ENCODE measurements at places on chromosomes 5 and 9.

DNA sequence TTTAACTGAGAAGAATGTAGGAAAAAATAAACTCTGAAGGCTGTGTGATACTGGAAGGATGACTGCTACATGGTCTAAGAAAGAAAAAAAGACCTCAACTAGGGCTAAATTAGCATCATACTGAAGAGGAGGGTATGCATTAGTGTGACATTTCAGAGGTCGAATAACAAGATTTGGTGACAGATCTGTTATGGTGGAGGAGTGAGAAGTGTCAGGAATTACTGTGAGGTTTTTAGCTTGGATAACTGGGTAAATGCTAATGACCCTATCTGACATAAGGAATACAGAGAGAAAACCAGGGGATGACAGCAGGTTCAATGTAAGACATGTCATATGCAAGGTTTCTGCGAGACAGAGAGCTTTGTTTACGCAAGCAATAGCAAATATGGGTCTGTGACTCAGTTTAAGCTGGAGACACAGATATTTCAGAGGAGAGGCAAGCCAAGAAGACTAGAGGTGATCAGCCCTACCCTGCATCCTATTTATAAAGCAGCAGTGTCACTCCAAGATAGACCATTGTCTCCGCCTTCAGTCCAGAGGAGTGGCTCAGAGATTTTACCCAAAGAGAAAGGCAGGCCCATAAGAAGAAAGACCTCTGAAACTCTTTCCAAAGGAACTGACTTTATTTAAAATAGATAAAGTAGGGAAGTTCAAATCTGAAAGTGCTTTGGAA is 44.3 kb downstream of the FBN2 start:
- no peak for DNase-seq

DNA sequence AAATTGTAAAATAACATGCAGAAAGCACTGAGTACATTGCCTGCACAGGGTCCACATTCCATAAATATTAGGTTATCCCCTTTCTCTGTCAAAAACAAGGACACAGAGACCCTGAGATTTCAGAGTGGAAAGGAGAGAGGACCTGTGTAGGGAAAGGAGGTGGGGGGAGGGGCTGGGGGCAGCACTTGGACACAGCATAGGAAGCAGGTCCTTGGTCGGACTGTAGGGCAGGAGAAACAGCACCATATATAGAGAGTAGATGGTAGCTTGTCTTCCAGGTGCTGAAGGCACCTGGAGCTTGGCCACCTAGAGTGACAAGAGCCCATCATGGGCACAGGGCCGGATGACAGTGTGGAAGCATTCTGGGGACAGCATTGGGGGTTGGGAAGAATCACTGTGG is 2.4 kb downstream of the TPM2 start:
- no peak for DNase-seq

DNA sequence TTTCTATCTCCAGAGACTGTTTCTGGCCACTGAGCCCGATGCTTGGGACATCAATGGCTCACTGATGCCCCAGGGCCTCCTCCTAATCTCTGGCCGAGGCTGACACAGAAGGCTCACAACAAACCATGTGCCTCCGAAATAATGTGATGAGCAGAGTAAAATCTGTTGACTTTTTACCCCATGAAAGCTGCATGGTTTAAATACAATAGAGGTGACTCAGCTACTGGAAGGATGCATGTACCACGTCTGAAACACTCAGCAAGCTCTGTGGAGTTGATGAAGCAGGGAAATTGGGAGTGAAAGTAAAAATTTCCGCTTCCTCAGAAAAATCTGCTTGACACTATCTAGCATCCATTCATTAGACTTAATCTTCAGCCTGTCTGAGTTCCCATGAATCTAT is 111.1 kb upstream of the EQTN start:
- DNase-seq, result no peak

GRCh38 chr5:151589878-151590570 is 1.1 kb downstream of the FAT2 start:
- DNase-seq, result no peak

DNA sequence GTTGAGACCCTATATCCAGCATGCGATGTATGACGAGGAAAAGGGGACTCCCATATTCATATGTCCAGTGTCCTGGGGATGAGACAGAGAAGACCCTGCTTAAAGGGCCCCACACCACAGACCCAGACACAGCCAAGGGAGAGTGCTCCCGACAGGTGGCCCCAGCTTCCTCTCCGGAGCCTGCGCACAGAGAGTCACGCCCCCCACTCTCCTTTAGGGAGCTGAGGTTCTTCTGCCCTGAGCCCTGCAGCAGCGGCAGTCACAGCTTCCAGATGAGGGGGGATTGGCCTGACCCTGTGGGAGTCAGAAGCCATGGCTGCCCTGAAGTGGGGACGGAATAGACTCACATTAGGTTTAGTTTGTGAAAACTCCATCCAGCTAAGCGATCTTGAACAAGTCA is 17.1 kb downstream of the BTNL3 start:
- no peak for DNase-seq

DNA sequence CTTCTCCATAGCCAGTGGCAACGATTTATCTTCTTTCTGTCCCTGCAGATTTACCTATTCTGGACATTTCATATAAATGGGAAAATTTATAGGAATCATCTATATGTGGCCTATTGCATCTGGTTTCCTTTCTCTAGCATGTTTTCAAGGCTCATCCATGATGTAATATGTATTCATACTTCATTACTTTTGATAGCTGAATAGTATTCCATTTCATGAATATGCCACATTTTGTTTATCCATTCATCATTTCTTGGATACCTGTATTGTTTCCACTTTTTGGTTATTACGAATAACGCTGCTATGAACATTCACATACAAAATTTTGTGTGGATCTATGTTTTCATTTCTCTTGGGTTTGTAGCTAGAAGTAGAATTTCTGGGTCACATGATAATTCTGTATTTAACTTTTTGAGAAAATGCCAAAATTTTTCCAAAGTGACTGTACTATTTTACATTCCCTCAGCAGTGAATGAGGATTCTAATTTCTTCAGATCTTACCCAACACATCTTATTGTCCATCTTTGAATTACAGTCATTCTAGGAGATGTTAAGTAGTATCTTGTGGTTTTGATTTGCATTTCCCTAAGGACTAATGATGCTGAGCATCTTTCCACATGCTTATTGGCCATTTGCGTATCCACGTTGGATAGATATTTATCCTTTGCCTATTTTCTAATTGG is 3.6 kb downstream of the IARS1 start:
- no peak for DNase-seq

GRCh38 chr9:32253731-32254130 is 130.7 kb upstream of the ACO1 start:
- DNase-seq, result no peak
